ENCODE measurements at places on chromosomes 11 and 22.

DNA sequence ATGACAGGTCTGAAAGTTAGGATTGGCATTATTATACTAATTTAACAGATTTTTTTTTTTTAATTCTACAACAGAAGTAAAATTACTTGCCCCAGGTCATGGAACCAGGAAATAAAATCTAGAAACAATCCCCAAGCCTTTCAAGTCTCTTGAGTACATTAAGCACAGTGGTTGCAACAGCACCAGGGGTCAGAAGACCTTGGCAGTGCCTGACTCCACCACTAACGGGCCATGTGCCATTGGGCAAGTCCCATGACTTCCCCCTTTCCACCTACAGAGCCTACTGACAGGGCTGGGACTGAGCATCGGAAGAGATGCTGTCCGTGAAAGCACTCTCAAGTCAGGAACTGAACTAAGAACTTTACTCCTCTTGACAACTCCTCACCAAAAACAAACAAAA is 98.6 kb upstream of the AKIP1 start:
- DNase-seq = no peak

DNA sequence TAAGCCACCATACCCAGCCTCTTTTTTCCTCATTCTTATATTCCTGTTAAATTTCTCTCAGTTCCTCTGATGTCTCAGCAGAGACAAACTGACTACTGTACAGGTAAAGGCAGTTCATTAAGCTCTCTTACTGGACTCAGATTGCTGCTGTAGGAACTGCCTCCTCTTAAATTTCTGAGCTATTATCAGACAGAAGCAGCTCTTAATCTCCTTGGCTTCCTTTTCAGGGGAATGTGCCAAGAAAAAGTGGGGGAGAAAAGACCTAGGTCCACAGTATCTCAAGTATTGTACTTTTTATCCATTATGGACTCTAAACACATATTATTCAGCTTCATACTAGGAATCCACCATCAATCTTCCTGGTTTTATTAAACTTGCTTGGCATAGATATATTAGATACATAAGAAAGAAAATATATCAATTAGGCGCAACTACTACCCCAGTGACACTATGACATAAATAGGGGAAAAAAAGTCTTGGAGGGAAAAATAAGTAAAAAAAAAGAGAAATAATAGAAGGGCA is 26.1 kb downstream of the MRTFA start:
- no peak for DNase-seq

- no peak for DNase-seq
Observed at GRCh38 chr22:41338614-41339212, 37.4 kb downstream of the ZC3H7B start.

DNA sequence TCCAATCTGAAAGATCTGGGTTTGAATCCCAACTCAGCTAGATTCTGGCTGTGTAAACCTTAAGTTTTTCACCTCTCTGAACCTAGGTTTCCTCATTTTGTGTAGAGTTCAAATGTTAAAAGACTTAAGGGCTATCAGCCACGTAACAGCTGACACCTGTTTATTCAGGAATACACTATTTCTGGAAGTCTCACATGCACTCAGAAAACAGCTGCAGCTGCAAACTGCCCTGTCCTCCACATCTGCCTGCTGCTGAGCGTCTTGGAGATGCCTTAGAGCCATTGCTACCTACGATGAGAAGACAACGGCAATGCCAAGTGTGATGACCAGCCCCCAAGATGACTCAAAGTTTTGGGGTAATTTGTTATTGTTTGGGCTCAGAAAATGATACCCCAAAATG is 6.7 kb upstream of the TRIM44 start:
- DNase-seq = no peak

DNA sequence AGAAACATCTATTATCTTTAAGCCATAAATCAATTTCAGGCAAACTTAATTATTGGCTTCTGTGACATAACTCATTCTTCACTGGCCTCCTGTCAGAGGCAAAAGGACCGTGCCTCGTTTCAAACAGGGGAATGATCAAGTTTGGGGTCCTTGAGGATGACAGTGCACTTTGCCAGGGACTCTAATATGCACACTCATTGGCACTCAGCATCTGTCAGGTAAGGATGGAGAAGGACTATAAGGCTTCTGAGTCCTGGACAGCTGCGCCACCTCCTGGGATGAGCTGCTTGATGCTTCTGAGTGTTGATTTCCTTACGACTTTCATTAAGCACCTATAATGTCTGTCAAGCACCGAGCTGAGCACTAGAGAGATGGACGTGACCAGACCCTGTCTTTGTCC is 20.2 kb downstream of the BPIFC start:
- DNase-seq = no peak

DNA sequence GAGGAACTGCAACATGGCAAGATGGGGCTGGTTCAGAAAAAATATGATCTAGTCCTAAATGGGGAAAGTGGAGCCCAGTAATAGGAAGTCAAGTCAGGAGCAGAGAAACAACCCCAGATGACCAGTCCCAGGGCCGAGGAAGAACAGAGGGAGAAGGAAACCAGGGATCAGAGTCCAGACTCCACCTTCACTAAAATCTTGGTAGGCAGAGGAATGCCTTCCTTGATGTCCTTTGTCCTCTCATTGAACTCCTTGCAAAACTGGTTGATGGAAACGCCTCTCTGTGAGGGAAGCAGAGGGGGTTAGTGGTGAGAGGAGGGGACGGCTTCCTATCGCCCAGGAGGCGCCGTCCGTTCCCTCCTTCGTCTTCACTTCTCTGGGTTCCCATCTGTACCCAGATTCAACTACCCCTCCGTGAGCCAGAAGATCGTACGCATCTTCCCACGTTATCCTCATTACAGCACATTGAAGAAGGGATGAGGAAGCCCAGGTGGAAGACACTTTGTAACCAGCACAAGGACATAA is 607 bp downstream of the MRPL11 start:
- DNase-seq = no peak

DNA sequence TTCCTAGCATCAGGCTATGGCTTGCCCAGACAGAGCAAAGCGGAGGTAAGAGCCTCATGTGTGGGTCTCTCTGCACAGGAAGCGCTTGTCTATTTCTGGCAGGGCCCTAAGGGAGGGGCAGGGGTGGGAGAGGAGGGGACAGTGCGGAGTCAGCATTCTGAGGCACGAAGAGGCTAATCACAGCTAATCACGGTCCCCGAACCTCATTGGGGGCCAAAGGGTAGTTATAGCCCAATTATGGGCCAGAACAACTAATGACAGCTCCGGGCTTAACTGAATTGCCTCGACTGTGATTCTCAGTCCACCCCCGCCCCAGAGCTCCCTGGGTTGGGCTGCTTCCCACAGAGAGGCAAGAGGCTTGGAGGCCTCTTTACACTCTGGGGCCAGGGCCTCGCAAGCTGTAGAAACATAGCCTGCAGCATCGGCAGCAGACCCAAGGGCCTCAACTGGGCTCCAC is 72.7 kb upstream of the PRDM11 start:
- no peak for DNase-seq

- no peak for DNase-seq
Observed at GRCh38 chr22:39362271-39362670, 12.5 kb downstream of the SYNGR1 start.

- no peak for DNase-seq
Observed at GRCh38 chr11:44837661-44838060, 110.9 kb downstream of the TSPAN18 start.

- DNase-seq = peak; percentile 57
Observed at GRCh38 chr22:46803031-46803880, 40.8 kb downstream of the TBC1D22A start.

DNA sequence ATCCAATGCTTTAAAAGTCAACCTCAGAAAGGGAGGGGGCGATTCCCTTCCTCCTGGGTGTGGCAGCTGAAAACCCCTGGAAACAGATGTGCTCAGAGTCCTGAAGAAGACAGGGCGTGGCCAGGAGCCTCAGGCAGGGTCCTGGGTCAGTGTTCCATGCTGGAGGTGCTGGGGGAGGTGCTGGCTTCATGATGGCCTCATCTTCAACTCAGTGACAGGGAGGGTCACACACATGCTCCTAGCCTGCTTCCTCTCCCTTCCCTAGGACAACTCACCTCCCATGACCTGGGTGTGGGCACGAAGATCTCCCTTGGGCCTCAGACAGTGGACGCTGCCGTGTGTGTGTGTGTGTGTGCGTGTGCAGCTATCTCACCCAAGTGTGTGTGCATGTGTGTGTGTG is 245.6 kb upstream of the B3GAT1 start:
- no peak for DNase-seq

GRCh38 chr22:42986115-42986514 is 28.8 kb downstream of the PACSIN2 start:
- no peak for DNase-seq

DNA sequence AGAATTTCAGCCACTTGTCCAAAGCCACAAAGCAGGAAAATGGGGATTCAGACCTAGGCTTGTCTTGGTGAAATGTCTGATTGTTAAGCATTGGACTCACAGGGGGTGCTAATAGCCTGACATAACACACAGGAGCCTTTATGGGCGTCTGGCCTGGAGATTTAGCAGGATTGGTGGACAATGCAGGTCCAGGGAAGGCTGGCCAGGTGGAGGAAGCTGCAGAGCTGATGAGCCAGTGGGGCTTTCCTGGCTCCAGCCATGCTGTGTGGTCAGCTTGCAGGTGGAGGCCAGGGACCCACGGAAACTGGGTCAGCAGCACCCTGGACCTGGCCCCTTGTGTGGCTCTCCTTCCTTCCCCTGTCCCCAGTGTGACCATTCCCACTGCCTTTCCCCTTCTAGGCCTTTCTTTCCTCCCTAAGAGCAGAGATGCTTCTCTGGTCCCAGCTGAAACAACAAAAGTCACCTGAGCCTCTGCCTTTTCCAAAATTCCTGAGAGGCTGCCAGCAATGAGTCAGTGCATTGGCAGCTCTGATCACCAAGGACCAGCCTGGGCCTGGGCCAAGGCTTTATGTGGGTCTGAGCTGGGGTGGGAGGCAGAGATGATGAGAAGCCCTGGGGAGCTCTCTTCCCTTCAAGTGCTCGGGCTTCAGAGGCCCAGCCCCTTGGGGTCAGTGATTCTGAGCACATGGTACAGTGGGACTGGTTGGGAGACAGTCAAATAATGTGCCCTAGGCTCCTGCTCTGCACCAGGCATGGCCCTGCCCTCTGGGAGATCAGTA is 85.2 kb downstream of the CCDC81 start:
- no peak for DNase-seq

GRCh38 chr11:90234977-90235376 is 12.1 kb upstream of the CHORDC1 start:
- no peak for DNase-seq

GRCh38 chr11:45593992-45594391 is 71.4 kb downstream of the CHST1 start:
- DNase-seq = no peak

- DNase-seq = no peak
Observed at GRCh38 chr11:86278226-86278625, 23.8 kb upstream of the HIKESHI start.
